ENCODE measurements at places on chromosomes 7 and 10.

DNA sequence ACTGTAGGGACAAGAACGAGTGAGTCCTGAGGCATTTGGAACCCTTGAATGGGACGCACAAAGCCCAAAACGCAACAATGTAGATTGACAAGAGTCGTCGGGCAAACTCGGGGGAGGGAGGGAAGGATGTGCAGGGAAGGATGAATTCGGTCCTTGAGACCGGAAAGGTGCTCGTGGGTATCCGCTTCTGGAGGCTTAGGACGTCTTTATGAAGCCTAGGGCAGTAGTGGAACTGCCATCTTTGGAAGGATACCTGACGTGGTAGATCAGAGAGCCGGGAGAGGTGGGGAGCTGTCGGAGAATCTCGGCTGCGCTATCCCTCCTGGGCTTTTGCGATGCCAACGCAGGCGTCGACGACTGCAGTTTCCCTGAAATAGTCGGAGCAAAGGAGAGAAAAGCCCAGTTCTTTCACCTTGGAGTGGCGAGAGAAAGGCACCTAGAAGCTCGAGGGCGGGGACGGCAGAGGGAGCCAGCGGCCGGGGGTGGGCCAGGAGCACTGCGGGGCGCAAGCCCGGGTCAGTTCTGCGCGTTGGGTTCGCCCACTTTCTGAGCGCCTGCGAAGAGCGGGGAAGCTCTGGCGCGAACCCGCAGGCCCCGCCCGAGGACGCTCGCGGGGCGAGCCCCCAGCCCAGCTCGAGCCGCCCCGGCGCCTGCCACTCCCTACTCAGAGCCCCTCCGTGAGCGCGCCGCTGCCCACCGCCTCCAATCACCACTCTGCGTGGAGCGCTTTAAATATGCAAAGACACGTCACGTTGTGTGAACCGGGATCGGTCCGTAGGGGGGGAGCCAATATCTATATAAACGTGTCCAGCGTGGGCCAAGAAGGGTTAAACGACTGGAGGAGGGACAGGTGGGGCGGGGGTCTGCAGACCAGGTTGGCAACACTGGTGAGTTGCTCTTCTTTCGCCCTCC lies at the start of gene CYP26C1:
CYP26C1 (plus strand) TSS at position 824 of the 912 bp plus-strand sequence. CDS start 466 bp downstream, outside the sequence.
- no peak for DNase-seq

GRCh38 chr7:95907337-95907736 lies 135.0 kb downstream of the DYNC1I1 start:
- DNase-seq: no peak

DNA sequence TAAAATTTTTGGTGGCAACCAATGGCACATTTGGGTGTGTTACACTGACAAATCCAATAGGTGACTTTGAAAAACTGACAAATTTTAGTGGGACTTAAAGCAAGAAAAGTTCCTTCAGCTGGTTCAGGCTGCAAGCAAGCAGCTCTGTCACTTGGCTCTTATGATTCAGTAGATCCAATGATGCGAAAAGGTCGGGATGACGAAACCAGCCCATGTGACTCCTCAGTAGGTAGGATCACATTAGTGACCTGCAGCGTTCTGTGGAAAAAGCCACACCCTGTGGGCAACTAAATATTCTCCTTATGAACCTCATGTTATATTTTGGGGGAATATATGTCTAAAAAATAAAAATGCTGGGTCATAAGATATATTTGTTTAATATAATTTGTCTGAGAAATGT lies 13.3 kb upstream of the TSGA13 start:
- no peak for DNase-seq

GRCh38 chr7:141073173-141073640 lies 657 bp upstream of the TMEM178B start:
- no peak for DNase-seq

DNA sequence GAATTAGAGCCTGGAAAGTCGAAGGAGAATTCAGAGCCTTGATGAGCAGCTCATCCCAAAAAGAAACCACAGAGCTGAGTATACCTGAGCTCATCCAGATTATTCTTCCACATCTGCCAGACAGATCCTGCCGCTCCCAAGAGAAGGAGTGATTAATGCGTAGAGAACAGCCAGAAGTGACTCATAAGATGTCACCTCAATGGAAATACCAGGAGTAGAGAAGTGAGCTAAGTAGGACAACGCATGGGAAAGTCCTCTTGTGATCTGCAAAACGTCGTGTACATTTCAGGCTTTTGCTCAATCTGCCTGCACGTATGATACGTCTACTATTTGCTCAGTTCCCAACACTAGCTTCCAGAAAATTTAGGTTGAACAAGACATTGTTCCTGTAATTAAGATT lies 230.5 kb upstream of the AUTS2 start:
- no peak for DNase-seq

DNA sequence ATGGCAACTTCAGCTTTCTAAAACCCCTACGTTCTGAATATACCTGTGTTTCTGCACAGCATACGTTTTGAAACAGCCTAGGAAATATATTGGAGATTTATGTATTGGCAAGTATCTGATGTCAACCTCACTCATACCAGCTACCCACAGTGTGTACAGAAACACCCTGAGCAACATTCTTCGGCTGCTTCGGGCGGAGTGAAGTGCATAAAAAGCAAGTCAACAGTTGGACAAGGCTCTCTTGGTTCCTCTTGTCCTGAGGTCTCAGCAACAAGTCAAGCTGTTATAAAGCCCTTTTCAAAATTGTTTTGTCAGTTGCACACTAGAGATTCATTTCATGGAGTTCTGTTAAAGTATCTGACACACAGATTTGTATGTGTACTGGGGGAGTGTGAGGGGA lies 40.0 kb upstream of the PAPSS2 start:
- no peak for DNase-seq

- DNase-seq: no peak
These were observed 11.7 kb downstream of the TLL2 start for GRCh38 chr10:96501985-96502384.

DNA sequence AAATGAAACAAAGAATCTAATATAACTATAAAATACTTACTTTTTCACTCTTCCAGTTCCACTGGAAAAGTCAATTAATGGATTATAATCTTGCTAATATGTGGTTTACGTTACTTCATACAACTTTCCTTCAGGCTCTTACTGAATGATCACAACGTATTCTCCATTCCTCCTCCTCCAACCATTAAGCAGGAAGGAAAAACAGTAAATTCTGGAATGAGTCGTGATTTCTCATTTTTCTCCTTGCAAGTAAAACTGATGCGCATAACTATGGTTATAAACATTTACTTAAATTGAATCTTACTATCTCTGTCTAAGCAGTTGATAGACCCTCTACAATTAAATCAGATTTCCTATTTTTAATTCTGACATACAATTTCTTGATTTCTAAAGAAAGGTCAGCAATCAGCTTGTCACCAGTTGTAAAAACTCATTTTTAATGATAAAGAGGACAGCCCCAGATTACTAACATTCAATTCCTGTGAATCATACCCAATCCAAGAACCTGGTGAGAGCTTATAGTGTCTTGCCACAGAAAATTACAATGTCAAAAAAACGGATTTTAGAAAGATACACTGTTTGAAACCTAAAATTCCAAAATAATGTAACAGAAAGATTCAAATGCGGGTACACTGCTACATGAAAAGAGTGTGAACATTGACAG lies 64.3 kb downstream of the EZH2 start:
- no peak for DNase-seq

GRCh38 chr10:137031-137430 lies 1.8 kb downstream of the ZMYND11 start:
- DNase-seq: no peak

DNA sequence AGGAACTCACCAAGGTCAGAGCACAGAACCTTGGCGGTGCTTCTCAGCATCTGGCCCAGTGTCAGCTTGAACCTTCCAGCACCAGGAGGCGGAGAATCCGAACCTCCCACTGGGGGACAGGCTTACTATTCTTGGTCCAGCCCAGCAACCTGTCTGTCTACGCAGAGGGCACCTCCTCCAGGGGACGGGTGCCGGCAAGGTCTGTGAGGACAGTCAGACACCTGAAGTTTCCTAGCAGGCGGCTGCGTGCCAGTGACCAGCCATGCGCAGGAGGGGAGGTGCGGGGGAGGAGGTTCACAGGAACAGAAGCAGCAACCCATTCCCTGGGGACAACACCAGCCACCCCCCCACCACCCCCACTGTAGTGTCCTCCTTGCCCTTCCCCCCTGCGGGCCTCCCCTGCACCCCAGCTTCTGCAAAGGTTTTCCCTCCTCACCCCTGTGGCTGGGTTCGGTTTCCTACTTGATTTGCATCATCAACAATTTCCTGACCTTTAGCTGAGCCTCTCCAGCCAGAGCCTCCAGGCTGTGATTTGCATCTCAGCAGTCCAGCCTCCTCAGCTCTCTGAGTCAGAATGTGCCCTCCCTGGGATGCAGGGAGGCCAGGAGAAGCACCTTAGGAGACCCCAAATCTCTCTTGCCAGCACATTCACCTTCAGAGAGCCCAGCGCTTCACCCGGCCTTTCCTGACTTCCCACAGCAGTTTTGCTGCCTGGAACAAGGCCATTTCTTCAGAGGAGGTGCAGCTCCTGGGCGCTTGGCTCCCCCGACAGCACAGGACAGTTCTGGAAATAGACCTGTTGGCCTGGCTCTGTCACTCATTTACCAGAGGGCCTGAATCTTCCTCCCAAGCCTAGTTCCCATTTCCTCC lies 107.5 kb upstream of the NPS start:
- no peak for DNase-seq

DNA sequence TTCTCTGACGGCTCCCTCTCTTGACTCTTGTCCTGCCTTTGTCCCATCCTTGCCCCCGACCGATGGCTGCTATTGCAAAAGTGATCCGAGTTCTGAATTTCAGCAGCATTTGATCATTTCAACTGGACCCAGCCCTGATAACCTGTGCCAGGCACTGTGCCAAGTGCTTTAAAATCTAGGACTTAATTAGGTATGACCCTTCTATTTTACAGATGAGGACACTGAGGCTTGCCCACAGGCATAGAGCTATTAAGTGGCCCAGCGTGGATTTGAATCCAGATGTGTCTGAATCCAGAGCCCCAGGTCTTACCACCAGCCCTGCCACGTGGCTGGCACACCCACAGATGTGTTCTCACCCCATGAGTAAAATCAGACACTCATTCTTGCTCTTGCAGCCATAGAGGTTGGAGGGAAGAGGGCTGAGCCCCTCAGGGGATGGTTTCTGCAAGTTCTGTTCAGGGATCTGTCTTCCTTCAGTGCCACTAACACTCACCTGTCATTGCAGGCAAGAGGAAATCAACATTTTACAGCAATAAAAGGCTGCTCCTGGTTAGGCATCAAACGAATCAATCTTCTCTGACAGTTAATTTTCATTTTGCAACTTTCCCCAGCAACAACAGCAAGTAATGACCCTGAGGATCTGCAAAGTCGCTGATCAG lies 101.2 kb downstream of the GRID1 start:
- no peak for DNase-seq

DNA sequence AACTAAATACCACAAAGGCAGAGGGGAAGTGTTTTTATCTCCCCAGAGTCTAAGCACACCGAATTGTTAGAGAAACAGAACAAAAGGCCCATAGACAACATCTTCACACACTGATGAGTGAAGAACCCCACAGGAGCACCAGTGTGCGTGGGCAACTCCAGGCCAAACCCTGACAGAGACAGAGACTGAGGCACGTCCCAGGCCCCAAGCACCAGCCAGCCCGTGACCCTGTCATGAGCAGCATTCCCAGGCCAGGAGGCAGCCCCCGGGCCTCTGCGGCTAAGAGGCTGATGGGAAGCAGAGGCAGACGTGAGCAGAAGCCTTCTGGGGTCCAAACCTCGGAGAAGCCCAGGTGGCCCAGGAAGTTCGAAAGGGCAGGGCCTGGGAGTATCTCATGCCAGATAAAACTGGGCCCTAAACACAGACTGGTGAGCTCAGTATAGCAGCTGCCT lies 184.4 kb downstream of the TCERG1L start:
- no peak for DNase-seq

DNA sequence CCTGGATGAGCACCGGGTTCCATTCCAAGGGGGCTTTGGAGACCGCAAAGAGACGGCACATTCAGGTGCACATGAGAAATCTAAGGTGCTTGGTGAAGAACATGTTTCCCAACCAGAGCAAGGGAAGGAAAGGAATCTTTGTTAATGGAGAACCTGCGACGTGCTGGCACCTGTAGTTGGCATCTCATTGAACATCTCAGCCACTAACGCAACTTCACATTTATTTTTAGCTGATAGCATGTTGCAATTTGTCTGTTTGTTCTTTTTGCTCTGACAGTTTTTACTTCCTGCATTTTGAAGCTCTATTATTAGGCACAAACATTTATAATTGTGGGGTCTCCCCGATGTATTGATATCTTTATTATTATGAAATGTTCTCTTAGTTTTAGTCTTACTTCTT lies 316.7 kb downstream of the TCERG1L start:
- DNase-seq: no peak

DNA sequence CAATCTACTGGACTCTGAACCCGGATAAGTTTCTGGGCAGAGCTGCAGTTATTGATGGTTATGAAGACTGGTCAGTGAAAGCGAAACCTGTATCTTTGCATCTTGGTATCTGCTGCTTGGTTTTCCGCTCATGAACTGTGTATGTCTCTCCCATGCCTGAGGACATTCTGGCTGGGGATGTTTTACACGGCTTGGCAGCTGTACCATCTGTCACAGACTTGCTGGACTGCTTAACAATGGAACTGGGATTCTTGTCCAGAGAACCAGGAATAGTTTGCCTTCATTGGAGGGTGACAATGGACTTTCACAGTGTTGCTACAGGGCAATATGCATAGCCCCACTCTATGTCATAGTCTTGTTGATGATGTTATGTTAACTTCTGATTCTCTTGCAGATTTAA lies 119.9 kb upstream of the TMEM106B start:
- no peak for DNase-seq

GRCh38 chr7:36285276-36285675 lies 104.4 kb upstream of the ANLN start:
- DNase-seq: no peak

GRCh38 chr10:112723876-112724275 lies 226.2 kb upstream of the TCF7L2 start:
- no peak for DNase-seq

GRCh38 chr10:73875139-73875475 lies 752 bp upstream of the CAMK2G start:
- no peak for DNase-seq

Data from stimulated activated CD4-positive, alpha-beta T cell treated with anti-CD3 and anti-CD28 coated beads, Interleukin-15, amount 100 ng/mL, for 1 hour (primary cell).